ENCODE measurements at places on chromosomes 2 and 18.

GRCh38 chr2:140392824-140393223 is 1612.6 kb upstream of the NXPH2 start:
- DNase-seq = no peak

- DNase-seq = no peak
Observed at GRCh38 chr2:142873831-142874287, 3.6 kb upstream of the KYNU start.

DNA sequence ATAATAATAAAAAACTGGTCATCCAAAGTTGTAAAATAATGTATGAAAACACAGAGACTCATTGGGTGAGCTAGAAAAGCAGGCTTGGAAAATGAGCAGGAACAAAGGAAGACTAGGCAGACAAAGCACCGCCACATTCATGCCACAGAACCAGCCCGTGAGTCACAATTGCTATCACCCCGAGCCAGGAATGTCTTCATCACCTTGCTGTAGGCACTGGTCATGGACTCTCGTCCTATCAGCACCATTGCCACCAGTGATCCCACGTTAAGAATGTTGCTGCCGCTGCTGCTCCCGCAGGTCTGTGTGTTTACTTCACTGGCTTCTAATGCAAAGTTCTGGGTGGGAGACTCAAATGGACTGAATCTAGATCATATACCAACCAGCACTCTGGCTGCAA is 417.9 kb downstream of the PID1 start:
- no peak for DNase-seq

- no peak for DNase-seq
Observed at GRCh38 chr18:74108460-74108859, 39.2 kb downstream of the FBXO15 start.

DNA sequence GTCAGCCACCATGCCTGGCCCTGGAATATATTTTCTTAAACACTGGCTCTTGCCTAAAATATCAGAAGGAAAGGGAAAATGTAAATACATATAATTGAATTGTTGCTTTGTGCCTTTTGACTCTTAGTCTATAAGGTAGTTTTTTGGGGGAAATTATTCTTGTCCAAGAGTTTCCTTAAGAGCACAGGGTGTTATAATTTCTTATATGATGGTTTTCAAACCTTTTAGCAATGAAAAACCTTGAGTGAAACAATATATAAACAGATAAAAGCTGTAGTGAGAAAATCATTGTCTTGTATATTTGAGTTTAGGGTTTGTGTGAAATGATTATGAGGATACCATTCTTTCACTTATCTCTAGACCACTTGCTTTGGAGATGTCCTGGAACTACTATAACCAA is 40.2 kb downstream of the DDX1 start:
- no peak for DNase-seq

GRCh38 chr2:233301811-233302210 is 5.8 kb upstream of the SAG start:
- DNase-seq = no peak

DNA sequence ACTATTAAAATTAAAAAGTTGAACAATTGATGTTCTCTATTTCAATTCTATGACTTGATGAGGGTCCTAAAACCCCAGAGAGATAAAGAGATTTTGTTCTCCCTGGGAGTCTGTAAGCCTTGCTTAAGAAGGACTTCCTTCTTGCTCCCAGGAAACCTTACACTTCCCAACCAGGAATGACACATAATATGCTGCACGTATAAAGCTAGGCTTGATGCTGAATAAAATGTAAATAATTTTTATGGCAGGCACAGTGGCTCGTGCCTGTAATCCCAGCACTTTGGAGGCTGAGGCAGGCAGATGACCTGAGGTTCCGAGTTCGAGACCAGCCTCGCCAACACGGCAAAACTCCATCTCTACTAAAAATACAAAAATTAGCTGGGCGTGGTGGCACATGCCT is 27.8 kb downstream of the SPIRE1 start:
- DNase-seq = no peak

- DNase-seq = no peak
Observed at GRCh38 chr2:108194409-108195132, 45.2 kb upstream of the SULT1C3 start.

GRCh38 chr2:113677330-113677729 is 50.3 kb downstream of the RABL2A start:
- no peak for DNase-seq

DNA sequence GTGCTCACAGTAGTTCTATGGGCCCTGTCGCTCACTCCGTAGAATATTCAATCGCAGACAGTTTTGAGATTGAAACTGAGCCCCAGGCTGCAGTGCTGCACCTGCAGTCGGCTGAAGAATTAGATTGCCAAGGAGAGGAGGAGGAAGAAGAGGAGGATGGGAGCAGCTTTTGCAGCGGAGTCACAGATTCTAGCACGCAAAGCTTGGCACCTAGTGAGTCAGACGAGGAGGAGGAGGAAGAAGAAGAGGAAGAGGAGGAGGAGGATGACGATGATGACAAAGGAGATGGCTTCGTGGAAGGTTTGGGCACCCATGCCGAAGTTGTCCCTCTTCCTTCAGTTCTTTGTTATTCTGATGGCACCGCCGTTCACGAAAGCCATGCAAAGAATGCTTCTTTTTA is 115.2 kb downstream of the GALNT3 start:
- no peak for DNase-seq

DNA sequence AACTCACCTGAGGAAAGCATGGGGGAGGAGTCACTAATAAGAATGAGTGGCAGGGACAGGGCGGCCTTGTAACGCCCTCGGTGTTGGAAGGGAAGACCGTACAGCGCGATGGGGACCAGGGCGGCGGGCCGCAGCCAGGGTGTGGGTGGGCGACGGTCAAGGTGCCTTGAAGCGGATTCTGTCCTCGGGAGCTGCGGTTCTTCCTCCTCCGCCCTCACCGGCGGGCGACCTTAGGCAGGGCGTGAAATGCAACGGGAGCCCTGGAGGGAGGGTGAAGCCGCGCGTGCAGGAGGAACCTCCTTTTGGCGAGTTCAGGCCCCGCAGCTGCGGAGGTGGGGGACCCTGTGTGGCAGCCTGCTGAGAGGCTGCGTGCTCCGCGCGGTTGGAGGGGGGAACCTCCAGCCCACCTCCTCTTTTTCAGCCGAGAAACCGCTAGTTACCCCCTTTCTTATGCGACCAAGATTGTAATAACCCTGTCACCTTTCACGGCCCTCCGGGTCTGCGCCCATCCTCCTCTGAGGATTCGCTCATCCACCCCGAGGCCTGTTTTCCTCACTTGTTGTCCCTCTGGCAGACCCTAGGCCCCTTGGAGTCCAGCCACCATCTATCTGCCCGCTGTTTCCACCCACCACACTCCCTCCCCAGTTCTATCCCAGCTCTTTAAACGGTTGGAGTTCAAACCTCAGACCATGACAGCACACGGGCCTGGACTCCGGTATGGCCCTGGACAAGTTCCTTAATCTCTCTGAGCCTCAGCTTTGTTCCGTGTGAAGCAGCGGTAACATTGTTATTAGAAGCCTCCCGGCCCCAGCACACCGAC is 823 bp upstream of the RNU2-63P start:
- peak; percentile 40 for DNase-seq

GRCh38 chr2:43349904-43350303 is 123.5 kb upstream of the ZFP36L2 start:
- no peak for DNase-seq

DNA sequence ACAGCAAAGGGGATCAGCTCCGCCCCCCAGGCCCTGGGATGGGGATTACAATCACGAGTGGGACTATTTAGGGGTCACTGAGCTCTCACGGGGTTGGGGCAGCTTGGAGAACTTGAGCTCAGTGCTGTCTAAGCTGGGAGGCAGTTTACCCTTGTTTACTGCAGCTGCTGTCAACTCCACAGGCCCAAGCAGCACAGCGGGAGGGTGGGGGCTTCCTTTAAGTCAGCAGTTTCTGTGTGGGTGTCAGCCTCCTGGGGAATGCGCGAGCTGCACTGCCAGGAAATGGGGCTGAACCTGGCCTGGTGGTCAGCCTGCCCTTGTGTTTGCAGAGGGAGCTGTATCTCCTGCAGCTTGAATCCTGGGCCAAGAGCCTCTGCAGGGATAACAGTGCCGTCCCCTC is 29.8 kb downstream of the TOGARAM2 start:
- DNase-seq = peak; percentile 23

DNA sequence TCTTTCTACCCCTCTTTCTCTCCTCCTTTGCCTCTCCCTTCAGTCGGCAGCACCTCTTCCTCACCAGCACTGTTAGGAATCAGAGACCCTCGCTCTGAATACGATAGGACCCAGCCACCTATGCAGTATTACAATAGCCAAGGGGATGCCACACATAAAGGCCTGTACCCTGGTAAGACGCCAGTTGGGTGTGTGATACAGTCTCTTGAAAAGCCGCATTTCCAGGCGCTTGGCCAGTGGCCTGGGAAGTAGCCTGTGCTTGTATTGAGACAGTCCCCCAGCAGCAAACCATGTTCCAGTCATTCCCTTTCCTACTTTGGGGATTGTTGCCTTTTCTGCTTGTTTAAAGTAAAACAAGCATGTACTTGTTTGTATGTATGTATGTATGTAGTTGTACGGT is 118.4 kb upstream of the DAPL1 start:
- DNase-seq = no peak

DNA sequence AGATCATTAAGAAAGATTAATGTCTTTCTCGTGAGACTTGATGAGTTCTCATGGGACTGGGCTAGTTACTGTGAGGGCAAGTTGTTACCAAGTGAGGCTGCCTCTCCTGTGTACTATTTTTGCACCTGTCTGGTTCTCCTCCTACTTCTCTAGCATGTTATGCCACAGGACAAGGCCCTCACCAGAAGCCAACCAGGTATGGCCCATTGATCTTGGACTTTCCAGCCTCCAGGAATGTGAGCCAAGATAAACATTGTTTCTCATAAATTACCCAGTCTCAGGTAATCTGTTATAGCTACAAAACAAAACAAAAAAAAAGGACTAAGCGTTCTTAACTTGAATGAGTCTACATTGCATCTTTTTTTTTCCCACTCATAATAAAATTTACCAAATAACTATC is 184.1 kb downstream of the CDH7 start:
- DNase-seq = no peak

GRCh38 chr2:60899230-60899891 is 18.0 kb downstream of the REL start:
- DNase-seq = no peak

GRCh38 chr18:27769152-27769551 is 407.8 kb downstream of the CDH2 start:
- DNase-seq = no peak

DNA sequence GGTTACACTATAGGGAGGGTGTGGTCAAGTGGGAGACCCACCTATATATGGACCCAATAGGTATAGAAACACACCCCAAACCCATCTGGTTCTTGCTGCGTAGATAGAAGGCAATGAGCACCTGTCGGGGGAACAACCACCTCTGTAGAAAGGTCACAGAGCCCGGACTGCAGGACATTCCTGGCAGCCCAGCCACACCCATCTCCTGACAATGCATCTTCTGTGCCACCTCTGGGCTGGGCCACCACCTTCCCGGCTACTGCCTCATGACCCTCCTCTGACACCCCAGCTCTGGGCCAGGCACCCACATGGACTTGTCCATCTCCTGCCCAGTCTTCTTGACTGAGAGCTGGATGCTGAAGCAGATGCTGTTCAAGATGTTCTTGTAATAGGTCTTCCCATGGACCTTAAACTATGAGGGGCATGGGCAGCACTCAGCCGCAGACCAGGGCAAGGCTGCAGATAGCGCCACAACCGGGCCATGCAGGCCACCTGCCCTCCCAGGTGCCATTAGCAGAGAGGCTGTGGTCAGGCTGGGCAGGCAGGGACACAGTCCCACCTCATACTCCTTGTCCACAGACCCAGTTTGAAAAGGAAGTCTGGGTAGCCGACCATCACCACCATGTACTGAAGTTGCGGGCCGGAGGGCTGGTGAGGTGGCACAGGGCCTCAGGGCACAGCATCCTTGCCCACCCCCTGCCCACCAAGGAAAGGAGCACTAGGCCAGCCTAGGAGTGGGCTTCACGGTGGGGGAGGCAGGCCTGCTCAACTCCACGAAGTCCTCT is 9.3 kb downstream of the ALPG start:
- DNase-seq = no peak

- DNase-seq = no peak
Observed at GRCh38 chr18:24991141-24992060, 360.6 kb downstream of the ZNF521 start.

DNA sequence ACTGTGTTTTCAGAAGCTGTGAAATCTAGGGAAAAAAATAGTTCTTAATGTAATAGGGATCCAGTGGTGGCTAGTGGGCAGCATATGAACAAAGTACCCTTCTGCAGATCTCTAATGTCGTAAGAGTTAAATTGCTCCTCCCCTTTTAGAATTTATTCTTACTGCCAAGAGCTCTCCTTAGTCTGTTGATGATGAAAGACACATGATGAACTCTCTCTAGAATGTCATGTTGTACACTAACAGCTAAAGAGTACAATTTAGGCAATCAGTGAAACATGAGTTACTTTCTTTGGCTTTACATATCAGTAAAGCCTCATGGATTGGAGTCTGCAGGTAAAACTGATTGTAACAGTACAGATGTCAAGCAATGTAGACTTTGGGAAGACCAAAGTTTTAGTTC is 84.2 kb downstream of the SLC39A10 start:
- no peak for DNase-seq

DNA sequence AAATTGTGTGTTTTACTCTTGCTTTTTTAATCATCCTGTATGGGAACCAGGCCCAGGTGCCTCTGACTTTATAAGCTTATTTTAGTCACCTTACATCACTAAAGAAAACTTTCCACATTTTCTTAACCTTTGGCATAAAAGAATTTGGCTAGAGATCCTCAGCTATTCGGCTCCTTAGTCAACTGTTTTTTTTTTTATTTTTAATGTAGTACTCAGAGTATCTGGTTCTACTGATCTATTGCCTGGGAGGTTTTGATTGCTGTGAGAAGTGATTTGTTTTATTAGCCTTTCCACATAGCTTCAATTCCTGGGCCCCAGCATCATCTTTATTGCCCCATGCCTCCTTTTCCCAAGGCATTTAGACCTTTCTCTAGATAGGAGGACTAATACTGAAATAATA is 121.0 kb downstream of the MYO1B start:
- no peak for DNase-seq

DNA sequence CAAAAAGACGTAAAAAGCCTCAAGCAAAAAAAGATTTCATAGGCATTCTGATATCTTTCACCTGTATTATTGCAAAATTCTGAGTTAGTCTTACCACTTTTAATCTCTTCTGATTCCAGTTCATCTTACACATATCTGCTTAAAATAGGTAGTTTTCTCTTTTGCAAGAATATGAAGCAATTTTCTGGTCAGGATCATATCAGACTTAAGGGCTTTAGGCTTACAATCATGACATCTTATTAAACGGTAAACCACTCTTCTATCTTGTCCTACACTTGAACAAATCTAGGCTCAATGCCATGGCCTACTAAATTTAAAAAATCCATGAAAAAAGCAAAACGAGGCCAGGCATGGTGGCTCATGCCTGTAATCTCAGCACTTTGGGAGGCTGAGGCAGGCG is 50.1 kb upstream of the GAREM1 start:
- DNase-seq = no peak

DNA sequence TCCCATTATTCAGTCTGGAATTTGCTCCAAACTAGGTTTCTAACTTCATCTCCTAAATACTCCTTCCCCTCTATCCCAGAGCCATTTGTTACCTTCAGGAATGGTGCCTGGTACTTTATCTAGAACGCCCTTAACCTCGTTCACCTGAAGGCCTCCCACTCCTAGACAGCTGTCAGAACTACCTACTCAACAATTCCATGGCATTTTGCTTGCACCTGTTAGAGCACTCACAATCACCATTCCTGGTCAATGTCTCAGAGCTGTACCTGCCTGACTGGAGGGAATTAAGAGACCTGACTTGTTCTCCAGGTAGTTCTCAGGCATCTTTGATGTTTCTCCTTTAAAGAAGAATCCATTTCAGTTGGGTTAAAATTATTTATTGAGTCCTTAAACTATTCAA is 88.9 kb downstream of the GAREM1 start:
- DNase-seq = no peak

GRCh38 chr2:240478346-240479110 is 43.1 kb downstream of the GPC1 start:
- no peak for DNase-seq
